Femur (tissue), 1 donor: ENCODE measurements at places on chromosomes 3 and 15.
A peak's percentile ranks its signal among the peaks of the same experiment; 100 is the strongest.

- DNase-seq, result no peak
Observed at GRCh38 chr15:78425643-78426042, 12.4 kb upstream of the IREB2 start.

DNA sequence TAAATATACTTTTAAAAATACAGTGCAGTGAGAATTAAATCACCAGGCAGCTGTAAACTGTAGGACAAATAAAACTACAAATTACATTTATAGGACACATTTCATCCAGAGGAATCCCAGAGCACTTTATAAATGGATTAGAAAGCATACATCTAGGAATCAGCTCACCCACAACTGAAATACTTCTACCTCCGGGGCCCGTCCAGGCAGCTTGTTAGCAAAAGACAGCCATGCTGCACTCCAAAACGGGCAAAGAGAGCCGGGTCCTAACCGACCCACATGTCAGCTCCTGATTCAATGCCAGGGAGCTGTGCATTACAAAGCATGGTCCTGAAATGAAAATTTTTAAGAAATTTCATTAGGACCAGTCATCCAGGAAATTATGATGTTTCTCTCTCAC lies 234.1 kb downstream of the CBLB start:
- DNase-seq, result no peak

GRCh38 chr3:96843505-96844203 lies 29.3 kb downstream of the EPHA6 start:
- DNase-seq, result no peak

DNA sequence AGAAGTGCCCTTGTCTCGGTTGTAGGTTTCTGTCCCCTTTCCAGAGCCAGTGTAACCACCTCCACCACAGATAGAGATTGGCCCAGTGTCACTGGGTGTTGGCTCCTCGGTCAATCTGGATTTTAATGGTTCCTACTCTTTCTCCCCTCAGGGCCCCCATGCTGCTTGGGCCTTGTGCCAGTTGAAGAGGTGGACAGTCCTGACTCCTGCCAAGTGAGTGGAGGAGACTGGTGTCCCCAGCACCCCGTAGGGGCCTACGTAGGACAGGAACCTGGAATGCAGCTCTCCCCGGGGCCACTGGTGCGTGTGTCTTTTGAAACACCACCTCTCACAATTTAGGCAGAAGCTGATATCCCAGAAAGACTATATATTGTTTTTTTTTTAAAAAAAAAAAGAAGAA lies 75.2 kb downstream of the BOC start:
- DNase-seq, result peak; percentile 33

- DNase-seq, result no peak
Observed at GRCh38 chr15:37032091-37032775, 68.1 kb downstream of the MEIS2 start.

DNA sequence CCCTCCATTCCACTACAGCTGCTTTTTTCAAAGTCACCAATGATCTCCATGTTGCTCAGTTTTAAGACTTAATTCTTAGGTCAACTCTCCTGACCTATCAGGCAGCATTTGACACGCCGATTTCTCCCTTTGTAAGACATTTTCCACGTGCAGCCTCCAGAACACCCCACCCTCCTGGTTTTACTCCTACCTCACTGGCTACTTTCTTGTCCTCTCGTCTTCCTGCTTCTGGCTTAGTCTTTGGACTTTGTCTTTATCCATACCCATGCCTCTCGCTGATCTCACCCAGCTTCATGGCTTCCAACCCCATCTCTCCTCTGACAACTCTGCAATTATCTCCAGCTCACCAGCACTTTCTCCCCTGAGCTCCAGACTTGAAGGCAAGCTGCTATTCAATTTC lies 99.3 kb upstream of the UMPS start:
- no peak for DNase-seq

DNA sequence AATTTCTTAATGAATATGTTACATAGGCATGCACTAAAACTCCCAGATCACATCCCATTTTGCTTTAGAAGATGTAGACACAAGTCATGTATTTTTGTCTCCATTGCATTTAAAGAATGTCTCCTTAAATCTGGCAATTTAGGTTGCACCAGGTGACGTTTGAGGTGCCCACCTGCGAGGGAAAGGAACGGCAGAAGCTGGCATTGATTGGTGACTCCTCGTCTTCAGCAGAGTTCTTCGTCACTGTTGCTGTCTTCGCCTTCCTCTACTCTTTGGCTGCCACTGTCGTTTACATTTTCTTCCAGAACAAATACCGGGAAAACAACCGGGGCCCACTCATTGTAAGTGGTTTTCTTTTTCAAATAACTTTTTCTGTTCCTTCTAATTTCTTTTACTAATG lies 96.1 kb upstream of the SNTN start:
- no peak for DNase-seq

DNA sequence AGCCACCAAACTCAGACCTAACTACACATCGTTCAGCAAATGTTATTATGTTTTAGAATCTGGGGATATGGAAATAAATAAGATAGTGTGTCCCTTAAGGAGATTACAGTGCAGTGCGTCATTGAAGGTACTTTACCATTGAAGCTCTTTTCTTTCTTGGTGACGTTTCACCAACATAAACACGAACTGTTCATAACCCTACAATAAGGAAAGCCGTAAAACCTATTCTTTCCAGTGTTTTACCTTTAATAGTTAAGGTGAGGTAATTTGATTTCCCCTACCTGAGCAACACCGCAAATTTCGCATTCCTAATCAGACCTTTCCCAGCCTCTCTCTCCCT lies 826 bp downstream of the CCDC66 start:
- no peak for DNase-seq

GRCh38 chr15:67004142-67004541 lies 61.3 kb upstream of the SMAD3 start:
- DNase-seq, result no peak

DNA sequence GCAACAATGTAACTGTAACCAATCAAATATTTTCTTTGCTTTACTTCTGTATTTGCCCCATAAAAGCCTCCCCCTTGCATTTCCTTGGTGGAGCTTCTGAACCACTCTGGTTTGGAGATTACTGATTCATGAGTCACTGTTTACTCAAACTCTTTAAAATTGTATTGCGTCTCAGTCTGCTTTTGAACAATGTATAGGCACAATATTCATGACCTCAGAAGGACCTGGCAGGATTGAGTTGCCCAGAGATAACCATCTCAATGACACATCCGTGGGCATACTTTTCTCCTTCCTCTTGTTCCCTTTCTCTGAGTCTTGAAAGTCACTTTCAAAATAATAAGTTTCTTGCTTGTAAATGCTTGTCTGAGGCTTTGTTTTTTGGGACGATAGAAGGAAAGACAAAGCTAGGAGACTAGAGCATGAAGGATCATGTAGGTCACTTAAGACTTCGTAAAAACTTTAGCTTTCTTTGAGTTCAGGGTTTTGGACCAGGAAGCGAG lies 57.1 kb upstream of the POU1F1 start:
- no peak for DNase-seq

- DNase-seq, result no peak
Observed at GRCh38 chr3:193457526-193457925, 79.0 kb upstream of the ATP13A5 start.

DNA sequence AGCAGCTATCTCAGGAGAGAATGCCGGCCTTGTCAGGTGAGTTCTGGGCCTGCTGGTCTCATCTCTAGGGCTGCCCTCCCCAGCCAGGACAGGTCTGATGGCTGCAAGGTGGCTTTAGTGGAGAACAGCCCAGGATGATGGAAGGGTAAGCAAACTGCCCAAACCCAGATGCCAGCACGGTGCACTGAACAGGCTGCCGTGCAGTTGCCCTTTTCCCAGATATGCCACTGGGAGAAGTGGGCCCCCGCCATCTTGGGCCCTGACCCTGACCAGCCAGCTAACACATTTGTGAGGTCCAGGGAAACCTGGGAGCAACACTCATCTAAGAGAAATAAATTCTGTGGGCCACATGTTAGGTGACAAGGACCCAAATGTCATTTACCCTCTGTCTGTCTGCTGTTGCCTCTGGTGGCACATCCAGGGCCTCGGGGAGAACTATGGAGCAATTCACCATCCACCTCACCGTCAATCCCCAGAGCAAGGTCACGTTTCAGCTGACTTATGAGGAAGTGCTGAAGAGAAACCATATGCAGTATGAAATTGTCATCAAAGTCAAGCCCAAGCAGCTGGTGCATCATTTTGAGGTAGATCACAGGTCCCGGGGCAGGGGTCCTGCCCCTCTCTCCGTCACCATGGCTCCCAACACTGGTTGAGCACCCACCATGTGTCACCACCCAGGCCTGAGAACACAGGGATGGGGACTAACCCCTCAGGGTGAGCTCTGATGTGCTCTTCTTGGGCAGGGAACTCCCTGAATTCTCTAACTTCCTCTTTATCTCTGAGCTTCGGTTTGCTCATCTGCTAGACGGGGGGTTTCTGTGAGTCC lies 1.8 kb downstream of the ITIH1 start:
- peak; percentile 13 for DNase-seq

GRCh38 chr15:66148187-66148586 lies 105.4 kb downstream of the MEGF11 start:
- no peak for DNase-seq

GRCh38 chr3:140602781-140603180 lies 75.1 kb upstream of the TRIM42 start:
- no peak for DNase-seq

- DNase-seq, result no peak
Observed at GRCh38 chr3:156274791-156275190, 154.4 kb downstream of the KCNAB1 start.

- no peak for DNase-seq
Observed at GRCh38 chr15:62824111-62825015, 218.2 kb upstream of the TPM1 start.

GRCh38 chr3:135499426-135499825 lies 466.1 kb upstream of the PPP2R3A start:
- DNase-seq, result no peak

DNA sequence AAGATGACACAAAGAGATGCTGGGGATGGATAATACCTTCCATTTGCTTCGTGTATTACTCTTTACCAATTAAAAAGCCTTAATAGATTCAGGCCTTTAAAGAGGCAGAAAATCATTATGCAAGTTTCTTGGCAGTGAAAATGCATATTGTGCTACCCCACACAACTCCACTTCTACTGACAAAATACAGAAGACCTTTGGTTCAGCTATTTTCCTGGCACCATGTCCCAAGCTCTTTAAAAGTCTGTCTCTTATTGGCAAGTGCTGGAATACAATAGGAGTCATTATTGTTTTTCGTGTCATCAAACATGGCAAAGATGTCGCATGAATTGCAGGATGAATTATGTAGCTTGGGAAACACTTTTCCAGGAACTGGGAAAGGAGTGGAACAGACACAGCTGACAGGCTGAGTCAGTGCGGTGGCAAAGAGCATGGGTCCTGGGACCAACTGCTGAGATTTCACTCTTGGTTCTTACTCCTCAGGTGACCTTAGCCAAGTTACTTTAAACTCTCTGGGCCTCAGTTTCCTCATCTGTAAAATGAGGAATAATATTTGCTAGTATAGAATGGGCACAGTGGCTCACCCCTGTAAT lies 5.5 kb upstream of the TSPAN3 start:
- DNase-seq, result no peak

DNA sequence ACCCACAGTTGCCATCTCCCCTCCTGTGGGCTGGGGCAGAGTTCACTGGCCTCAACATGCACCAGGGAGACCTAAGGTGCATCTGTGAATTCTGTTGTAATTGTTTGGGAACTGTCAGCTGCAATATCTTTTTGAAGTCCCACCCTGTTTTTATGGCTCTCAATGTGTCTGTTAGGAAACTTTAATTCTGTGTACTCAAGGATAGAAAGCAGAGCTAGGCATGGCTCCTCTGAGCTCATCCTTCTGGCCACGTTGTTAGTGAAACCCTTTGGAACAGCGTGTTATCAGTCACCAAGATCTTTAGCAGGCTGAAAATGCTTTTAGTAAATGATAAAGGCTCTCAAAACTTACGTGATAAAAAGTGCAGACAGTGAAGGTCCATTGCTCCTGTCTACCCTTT lies 33.6 kb upstream of the MTMR10 start:
- no peak for DNase-seq

DNA sequence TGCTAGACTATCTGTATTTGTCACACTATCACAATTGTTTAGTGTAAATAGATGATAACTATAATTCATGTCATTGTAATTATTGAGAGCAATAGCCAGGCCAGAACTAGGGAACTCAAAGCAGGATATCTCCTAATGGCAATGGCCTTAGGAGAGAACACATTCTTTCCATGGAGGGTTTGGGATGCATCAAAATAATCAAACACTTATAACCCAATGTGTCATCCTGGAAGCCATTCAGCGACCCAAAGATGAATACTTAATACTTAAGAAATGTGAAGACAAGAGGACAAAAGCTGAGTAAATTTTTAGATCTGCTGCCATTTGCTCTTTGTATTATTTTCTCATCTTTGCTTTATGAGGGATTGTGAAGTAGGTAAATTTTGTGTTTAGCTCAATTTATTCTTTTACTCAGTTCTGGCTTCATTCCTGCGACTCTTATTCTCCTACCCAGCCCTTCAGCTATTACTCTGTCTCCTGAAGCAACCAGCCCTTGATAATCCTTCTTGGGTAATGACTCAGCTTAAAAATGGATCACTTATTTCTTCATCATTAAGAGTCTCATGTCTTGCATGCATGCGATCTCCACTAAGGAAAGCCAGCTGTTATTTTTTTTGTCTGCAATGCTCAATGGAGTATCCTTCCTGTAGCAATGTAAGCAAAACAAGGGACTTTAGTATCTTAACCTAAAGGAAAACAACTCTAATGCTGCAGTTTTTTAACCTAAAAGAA lies 2.0 kb downstream of the OR4F15 start:
- no peak for DNase-seq

- DNase-seq, result no peak
Observed at GRCh38 chr3:147906285-147906684, 497.1 kb downstream of the ZIC1 start.

GRCh38 chr3:121661376-121661775 lies 673 bp upstream of the HCLS1 start:
- DNase-seq, result no peak

GRCh38 chr3:11601446-11602238 lies 42.1 kb downstream of the VGLL4 start:
- DNase-seq, result peak; percentile 81

- DNase-seq, result no peak
Observed at GRCh38 chr15:56868170-56868569, 50.3 kb upstream of the TCF12 start.

GRCh38 chr15:31550211-31550977 lies 223.8 kb downstream of the KLF13 start:
- DNase-seq, result no peak

DNA sequence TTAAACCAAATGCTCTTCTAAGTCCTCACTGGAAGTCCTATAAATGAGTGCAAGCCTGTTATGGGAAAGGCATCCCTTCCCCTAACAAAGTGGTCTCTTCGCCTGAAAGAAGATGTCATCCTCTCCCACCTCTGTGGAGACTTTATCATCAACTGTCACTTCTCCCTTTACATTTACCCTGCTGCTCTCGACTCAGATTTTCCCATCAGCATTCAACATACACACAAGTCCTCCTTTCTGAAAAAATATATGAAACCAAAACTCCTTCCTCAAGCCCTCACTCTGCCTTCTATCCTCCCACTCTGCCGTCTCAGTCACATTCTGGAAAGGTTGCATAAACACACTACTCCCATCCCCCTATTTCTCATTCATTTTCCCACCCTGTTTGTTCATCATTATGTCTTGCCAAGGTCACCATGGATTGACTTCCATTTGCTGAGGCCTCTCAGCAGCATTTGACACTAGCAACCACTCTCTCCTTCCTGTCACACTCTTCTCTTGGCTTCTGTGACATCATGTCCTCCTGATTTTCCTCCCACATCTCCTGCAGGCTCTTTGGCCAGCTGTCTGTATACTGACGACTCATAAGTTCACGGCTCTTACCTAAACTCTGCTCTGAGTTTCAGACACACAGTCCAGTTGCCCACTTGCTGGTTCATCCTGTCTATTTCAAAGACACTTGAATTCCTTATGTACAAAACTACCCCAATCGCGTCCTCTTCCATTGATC lies 70.3 kb upstream of the SMAD3 start:
- no peak for DNase-seq

- no peak for DNase-seq
Observed at GRCh38 chr3:32847528-32847927, 29.7 kb downstream of the TRIM71 start.
